Stimulated activated CD4-positive, alpha-beta T cell treated with anti-CD3 and anti-CD28 coated beads, Interleukin-12 subunit alpha, Interleukin-12 subunit beta, amount 100 ng/mL, for 24 hours (primary cell): ENCODE measurements at places on chromosomes 16 and 17.

DNA sequence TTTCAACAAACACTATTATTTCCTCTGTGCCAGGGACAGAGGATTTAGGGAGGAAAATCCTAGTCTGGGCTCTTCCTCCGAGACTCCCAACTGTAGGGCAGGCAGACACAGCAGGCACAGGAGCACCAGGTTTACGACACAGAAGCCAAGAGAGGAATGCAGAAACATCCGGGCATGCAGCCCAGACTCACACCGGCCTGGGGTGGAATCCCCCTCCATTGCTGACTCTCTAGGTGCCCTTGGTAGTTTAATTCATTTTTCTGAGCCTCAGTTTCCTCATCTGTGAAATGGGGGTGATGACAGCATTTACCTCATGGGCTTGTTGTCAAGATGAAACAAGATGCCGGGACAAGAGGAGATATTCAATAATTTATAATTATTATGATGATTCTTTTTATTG lies 14.9 kb downstream of the CA4 start:
- no peak for DNase-seq

GRCh38 chr17:77349976-77350830 lies 209.4 kb downstream of the SEC14L1 start:
- DNase-seq: no peak

GRCh38 chr16:88197481-88198456 lies 185.0 kb upstream of the ZNF469 start:
- DNase-seq: no peak

GRCh38 chr17:57870283-57870635 lies 20.4 kb upstream of the MRPS23 start:
- DNase-seq: no peak

GRCh38 chr17:64406321-64407200 lies 15.9 kb upstream of the PECAM1 start:
- no peak for DNase-seq
